ENCODE measurements at places on chromosomes 12 and 14. TPM values are rescaled to one million over a fixed set of nuclear protein-coding genes. Genes with fewer than 3 reads are reported as not detected.

Gene PPP4R4
- total RNA-seq: 0.66 TPM

Gene OVCH1
- 0.06 TPM for total RNA-seq

Gene TEX22
- total RNA-seq: 1.6 TPM

Gene EEA1
- total RNA-seq: 8.7 TPM

Gene PARP2
- 6.8 TPM for total RNA-seq

Gene TOMM20L
- not detected for total RNA-seq

Gene DEGS2
- 4.5 TPM for total RNA-seq

Gene TAS2R43
- total RNA-seq: not detected

Gene SLC5A8
- not detected for total RNA-seq

Gene CPNE6
- total RNA-seq: not detected
